ENCODE measurements at places on chromosomes 4 and X.

GRCh38 chr4:155675709-155676429, 9.2 kb downstream of the GUCY1A1 start:
- no peak for DNase-seq

- no peak for DNase-seq
Measured at GRCh38 chr4:187679450-187679849, 316.1 kb upstream of the ZFP42 start.

DNA sequence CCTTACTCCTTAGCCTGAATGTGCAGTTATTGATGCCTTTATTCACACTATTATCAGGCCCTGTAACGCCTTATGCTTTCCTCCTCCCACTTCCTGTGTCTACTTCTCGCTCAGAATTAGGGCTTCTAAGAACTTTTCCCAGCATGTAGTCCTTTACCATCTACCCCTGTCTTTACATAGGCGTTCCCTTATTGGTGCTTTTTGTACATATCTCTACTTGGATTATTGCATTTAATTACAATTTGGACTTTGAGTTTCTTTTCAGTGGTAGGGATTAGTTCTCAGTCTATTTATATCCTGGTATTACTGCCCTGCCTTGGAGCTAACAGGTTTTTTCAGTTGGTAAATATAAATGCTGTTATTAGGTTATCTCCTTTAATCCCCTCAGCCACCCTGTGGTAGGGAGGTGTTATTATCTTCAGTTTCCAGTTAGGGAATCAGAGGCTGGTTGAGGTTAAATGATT, 84.0 kb downstream of the RBPJ start:
- no peak for DNase-seq

DNA sequence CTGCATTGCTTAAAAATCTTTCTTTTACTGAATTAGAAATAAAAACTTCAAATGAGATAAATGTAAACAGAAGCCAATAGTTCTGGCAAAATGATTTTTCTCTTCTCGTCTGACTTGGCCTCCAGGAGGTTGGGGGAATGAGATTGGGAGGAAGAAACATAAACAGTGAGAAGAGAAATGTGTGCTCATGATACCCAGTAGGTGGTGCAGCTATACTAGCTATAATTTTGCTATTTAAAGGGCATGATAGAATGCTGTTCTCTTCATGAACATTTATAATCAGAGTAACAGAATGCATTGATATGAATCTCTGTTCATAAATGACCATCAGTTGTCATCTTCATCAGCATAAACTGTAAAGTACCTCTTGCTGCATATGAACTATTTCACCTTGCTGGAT, 85.5 kb downstream of the TACR3 start:
- DNase-seq: no peak

- DNase-seq: peak; percentile 31
Measured at GRCh38 chr4:2689825-2690700, 66.1 kb downstream of the TNIP2 start.

DNA sequence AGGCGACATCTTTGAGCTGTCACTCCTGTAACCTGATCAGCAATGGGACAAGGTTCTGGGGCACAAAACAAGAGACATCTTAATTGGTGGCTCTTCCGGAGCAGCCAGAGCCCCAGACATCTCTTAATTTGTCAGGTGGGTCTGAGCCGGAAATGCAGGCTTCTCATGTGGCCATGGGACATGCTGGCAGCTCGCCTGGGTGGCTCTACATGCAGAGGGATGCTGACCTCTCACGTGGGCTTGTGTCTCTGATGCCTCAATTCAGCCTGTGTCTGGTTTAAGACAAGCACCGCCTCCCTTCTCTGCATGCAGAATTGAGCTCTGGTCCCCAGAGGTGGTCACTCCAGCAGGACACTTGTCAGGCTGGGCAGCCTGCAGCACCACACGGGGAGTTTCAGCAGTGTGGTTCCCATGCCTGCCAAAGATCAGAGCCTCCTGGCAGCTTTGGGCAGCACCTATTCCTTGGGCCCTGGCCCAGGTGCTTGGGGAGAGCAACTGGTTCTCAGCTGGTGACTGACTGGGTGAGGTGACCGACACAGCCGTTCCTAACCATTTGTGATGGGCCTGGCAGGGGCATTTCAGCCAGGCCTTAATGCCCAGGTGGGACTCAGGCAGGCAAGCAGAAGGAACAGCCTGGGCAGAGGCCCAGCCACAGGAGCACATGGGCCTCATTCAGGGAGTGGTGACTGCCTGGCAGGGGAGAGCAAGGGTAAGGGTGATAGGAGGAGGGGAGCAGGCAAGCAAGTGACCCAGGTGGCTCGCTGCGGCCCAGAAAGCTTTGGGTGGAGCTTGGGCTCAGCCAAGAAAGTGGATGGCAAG, 53.4 kb downstream of the HMX1 start:
- DNase-seq: no peak

All from CD4-positive, alpha-beta T cell treated with Interleukin-15 for 4 hours (primary cell).